NCI-H510A (cell line): ENCODE measurements at places on chromosomes 16 and 17.

DNA sequence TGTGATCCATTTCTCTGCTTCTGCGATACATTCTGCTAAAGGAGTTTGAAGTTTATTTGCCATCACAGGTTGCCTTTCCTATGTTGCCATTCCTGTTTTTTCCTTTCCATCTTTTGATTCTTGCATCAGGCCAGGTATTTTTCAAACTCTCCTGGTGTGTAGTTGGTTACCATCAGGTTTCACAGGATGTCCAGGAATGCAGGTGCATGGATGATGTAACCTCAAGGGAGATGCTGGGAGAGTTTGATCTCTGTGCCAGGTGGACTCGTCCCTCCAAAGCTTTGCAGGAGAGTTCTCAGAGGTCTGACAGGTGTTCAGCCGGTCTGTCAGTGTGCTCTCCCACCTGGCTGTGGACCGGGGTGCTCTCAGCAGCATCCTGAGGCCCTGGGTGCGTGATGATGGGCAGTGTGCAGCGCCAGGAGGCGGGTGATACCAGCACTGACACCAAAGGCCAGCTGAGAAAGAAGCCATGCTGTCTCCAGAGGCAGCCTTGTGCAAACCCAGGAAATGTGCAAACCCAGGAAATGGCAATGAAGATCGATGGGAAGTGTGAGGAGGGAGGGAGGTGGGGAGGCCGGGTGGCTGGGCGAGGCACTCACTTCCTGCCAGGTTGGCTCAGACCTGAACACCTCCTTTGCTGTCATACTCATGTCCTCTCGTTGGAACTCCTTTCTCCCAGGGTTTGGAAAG, 1.7 kb downstream of the ATP2C2 start:
- DNase-seq = peak; percentile 79

GRCh38 chr16:23711785-23712184, 1.2 kb downstream of the ERN2 start:
- DNase-seq = no peak

DNA sequence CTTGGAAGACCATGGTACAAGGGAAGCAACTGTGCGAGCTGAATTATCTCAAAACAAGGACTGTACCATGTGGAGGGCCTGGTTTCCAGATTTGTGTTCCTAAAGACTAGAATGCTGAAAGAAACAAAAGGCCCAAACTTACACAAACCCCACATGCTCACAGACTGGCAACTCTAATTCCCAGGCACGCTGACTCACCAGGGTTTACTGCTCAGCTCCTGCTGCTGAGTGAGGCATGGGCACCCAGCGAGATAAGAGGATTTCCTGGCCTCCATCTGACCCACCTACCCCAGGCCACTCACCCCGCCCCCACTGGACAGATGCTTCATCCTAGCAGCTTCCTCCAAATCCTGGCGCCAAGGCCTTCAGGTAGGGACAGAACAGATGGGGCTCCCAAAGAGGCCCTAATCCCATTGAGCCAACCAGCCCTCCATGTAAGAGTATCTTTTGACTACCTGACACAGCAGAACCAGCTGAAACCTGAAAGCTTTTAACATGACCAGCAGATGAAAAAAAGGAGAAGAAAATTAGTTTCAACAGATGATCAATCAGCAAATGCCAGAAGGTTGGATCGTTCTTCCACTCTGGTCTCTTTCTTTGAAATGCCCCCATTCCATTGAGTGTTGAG, 33.9 kb downstream of the DCUN1D3 start:
- DNase-seq = peak; percentile 74

GRCh38 chr16:64280317-64280716, 841.5 kb downstream of the CDH11 start:
- no peak for DNase-seq
